ENCODE measurements at places on chromosomes 3 and 15.

- DNase-seq, result no peak
Measured at GRCh38 chr3:53680028-53680427, 166.2 kb downstream of the CHDH start.

GRCh38 chr3:195040773-195041520 lies 230.0 kb downstream of the XXYLT1 start:
- DNase-seq, result no peak

- no peak for DNase-seq
Measured at GRCh38 chr3:9730657-9731205, 804 bp upstream of the BRPF1 start.

GRCh38 chr3:69368129-69368741 lies 17.7 kb downstream of the FRMD4B start:
- DNase-seq, result no peak

DNA sequence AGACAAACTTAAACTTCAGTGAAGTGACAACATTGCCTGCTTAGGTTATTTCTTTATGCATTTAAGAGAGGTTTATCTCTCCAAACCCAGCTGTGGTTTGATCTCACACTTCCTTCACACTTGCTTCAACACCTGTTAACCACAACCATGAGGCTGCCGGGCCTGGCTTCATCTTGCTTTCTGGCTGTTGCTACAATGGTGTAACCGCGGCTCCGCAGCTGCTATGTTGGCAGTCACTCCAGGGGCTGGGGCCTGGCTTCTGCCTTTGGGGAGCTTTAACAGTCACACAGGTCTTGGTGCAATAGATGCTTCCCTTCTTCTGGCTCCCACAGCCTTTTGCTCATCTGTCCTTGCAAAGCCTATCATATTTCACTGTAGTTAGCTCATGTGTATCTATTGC lies 72.9 kb upstream of the MNS1 start:
- DNase-seq, result no peak

- DNase-seq, result no peak
Measured at GRCh38 chr3:71090207-71090606, 493.3 kb downstream of the FOXP1 start.

DNA sequence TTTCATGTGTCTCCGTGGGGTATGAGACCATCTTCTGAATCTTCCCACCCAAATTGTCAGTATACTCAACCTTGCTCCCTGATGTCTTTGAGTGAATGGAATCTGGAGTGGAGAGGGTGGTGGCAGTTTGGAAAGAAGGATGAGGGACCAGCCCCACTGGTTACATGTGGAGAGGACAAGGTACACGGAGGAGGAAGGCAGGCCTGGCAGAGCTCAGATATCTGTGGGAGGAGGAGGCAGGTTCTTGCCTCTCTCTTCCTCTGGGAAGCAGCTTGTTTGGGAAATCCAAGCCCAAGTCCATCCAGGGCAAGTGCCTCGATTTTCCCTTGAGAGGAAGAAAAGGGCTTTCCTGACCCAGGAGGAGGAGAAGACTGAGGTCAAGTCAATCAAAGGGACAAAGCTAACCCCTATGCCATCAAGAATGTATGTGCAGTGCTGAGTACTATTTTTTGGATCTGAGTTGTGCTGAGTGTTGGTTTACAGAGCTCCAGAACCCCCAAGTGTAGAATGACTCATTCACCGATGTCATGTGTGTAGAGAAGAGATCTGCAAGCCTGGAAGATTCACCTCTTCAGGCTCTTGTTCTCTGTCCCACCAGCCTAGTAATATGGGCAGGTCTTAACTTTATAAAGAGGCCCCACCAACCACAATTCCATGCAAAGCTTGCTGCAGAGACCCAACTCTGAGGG lies 19.8 kb upstream of the LOXL1 start:
- no peak for DNase-seq

DNA sequence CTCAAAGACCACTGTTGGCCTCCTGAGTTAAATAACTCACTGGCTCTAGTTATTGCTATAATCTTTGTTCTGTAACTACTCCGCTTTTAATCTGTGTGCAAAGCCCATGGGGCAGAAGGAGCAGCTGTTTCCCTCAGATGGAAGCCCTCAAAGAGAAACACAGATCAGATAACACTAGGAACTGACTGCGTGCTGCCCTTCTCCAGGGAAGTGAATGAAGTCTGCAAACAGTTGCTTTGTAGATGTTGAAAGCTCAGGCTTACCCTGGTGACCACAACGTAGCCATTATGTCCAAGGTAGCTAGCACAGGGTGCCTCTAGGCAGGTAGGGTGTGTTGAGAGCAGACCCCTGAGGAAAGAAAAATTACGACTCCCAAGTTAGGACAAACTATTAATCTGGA lies 152.3 kb upstream of the STAC start:
- DNase-seq, result no peak

GRCh38 chr3:31624083-31624709 lies 91.5 kb downstream of the STT3B start:
- no peak for DNase-seq

Measured in C1 segment of cervical spinal cord (tissue), 14 donors.